ENCODE measurements at places on chromosomes 1 and 21. TPM values are rescaled to one million over a fixed set of nuclear protein-coding genes. Genes with fewer than 3 reads are reported as not detected.

ELF3 gene
- total RNA-seq: 169 TPM

SAMD13 gene
- 0.60 TPM for total RNA-seq

SELP gene
- total RNA-seq: 2.2 TPM

CASP9 gene
- 6.6 TPM for total RNA-seq

- H3K4me3 ChIP-seq: no peak overlapping the region
- no peak overlapping the region for H3K27ac ChIP-seq
Measured at GRCh38 chr1:116682641-116683221, 15.2 kb upstream of the IGSF3 start.

DNA sequence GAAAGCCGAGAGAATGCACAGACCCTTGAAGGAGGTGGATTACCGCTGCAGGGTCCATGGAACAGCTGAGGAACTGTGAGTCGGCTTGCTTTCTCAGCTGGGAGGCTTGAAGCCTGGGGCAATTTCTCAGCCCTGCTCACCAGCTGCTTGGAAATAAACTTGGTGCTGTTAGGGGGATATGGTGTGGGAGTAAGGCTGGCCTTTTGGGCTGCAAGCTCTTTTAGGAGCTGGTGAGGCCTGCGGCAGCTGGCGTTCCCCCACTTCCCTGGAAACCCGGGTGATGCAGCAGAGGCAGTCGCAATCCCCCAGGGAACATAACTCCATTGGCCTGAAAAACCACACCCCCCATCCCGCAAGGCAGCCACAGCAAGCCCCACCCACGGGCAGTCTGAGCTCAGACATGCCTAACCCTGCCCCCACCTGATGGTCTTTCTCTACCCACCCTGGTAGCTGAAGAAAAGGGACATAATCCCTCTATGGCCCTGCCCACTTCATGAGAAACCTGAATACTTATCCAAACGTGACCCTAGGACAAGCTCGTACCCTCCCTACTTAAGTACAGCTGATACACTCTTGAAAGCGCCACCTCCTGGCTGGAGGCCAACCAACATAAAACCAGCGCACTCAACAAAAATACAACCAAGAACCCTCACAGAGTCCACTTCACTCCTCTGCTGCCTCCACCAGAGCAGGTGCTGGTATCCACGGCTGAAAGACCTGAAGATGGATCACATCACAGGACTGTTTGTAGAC, 1995.8 kb downstream of the NCAM2 start:
- no peak overlapping the region for H3K27ac ChIP-seq
- no peaks in the 10 kb centered on the region for H3K4me1 ChIP-seq
- no peaks in the 10 kb centered on the region for H3K36me3 ChIP-seq
- no peaks in the 10 kb centered on the region for H3K27me3 ChIP-seq
- no peak overlapping the region for H3K4me3 ChIP-seq

- H3K4me3 ChIP-seq: no peak overlapping the region
- no peaks in the 10 kb centered on the region for H3K36me3 ChIP-seq
- no peak for DNase-seq
- no peaks in the 10 kb centered on the region for H3K4me1 ChIP-seq
- no peaks in the 10 kb centered on the region for H3K27me3 ChIP-seq
Measured at GRCh38 chr1:25944986-25945385, 38.8 kb upstream of the STMN1 start.

GRCh38 chr1:5500541-5500940, 491.7 kb downstream of the NPHP4 start:
- H3K27me3 ChIP-seq: no peaks in the 10 kb centered on the region
- H3K27ac ChIP-seq: no peak overlapping the region
- no peak overlapping the region for H3K4me3 ChIP-seq
- H3K36me3 ChIP-seq: no peaks in the 10 kb centered on the region

GRCh38 chr1:172893146-172893841, 157.4 kb downstream of the TNFSF18 start:
- H3K27ac ChIP-seq: no peak overlapping the region
- no peaks in the 10 kb centered on the region for H3K27me3 ChIP-seq
- H3K4me3 ChIP-seq: no peak overlapping the region
- H3K4me1 ChIP-seq: no peaks in the 10 kb centered on the region

DNA sequence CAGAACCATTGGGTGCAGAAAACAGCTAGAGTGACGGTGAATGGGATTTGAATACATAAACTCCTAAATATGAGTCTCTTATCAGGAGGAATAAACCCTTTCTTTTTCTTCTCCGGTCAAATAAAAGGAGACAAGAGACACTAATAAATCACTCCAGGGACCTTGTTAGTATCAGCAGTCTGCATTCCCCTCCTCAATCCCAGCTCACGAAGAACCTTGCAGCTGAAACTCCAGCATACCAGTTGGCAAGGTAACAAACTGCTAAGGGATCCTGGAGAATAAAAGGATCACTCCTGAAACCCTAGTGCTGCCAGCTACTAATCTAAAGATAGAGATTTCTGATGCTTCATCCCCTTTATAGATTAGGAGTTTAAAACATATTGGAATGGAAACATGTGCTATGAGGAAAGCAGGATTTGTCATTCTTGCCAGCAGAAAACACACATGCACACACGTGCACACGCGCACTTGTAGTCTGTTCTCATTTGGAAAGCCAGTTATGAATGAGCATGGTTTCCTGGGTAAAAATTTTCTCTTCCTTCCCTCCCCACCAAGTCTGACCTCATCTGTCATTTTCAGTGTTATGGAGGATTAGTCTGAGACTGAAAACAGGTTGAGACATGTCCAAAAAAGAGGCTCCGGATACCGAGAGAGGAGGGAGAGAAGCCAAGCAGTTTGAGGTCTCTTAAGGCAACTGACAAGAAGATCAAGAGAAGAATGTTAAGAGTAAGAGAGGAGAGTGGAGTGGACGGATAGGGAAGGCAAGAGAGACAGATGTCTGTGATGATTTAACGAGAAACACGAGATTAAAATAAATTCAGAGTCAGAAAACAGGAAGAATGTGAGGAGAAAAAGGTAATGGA, 10.9 kb downstream of the IER5 start:
- H3K4me1 ChIP-seq: no peaks in the 10 kb centered on the region
- no peak overlapping the region for H3K4me3 ChIP-seq
- H3K36me3 ChIP-seq: no peaks in the 10 kb centered on the region
- H3K27ac ChIP-seq: no peak overlapping the region

All from pancreas (tissue), 10 donors.